ENCODE measurements at places on chromosomes 3 and 15.

DNA sequence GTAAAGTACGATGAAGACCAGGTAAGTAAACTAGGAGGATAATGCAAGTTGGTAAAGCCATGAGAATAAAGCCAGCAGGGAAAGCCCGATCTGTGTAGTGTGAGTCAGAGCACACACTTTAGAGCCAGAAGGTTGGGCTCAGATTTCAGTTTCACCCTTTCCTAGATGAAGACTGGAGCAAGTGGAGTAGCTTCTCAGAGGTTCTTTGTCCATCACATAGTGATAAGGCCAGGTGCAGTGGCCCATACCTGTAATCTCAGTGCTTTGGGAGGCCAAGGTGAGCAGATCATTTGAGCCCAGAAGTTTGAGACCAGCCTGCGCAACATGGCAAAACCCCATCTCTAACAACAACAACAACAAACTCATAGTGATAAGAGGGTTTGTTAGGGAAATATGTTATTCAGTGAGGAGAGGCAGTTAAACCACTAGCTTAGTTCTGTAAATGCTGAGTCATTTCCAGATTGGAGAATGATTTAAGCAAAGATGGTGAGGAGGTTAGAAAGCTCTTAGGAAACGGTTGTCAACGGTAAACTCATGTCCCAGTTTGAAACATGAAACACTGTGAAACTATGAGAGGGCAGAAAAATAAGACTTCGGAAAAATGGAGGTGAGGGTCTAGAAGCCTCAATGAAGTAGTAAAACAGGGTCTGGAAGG is 39.0 kb downstream of the IL12A start:
- no peak for DNase-seq

- DNase-seq: no peak
These were observed 6.8 kb upstream of the PLCL2 start for GRCh38 chr3:16877911-16878310.

- DNase-seq: no peak
These were observed 10.4 kb downstream of the PEAK1 start for GRCh38 chr15:77409259-77410156.

DNA sequence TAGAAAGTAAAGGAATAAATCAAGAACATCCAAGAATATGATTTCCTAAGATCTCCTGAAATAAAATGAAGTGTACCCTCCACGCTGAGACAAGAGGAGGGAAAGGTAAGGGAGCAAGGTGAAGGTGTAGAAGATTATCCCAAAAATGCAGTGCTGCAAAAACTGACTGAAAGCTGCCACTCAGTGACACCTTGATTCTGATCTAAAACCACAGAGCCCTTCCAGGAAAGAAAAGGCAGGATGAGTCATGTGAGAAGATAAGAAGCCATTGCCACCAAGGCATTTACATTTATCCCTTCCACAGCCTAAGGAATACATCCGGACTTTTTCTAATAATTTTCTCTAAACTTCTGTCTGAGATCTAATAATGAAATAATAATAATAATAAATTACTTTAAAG is 49.9 kb downstream of the IGSF11 start:
- DNase-seq: no peak

- DNase-seq: no peak
These were observed 66.4 kb downstream of the SRGAP3 start for GRCh38 chr3:9183011-9183410.
